Activated CD4-positive, alpha-beta T cell treated with anti-CD3 and anti-CD28 coated beads for 4 hours (primary cell): ENCODE measurements at places on chromosomes 5 and 9.

- no peak for DNase-seq
Measured at GRCh38 chr9:125183054-125183453, 6.5 kb downstream of the PPP6C start.

DNA sequence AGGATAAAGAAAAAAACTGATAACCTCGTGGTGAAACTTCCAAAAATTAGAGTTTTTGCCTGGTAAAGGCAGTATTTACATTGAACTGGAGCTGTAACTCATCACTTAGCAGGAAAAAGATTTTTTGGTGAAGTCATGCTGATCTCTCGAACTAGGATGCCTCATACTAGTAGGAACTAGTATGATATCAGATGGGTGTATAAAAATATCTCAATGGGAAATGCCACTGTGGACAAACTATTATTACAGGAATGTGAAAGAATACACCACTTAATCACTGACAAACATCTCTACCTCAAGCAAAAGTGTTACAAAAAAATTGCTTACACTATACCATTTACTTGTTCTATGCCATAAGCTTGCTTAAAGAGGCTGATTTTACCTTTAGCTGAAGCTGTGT is 28.4 kb downstream of the RFX3 start:
- DNase-seq, result no peak

DNA sequence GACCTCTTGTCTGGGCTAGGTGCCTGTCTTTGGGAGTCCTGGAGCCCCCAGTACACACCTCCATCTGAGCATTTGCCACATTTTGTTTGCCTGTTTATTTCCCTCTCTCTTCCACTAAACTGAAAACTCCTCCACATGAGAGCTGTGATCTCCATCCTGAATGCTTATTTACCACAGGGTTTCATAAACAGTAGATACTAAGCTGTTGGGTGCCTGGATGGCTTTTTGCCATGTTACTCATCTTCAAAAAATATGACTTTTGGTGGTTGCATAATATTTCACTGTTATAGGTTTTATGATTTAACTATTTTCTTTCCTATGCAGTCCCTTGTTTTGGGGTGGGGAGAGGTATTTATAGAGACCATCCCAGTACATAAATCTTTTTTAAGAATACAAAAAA is 99.6 kb downstream of the APBA1 start:
- no peak for DNase-seq

GRCh38 chr5:124810396-124811006 is 64.1 kb upstream of the ZNF608 start:
- DNase-seq, result no peak

DNA sequence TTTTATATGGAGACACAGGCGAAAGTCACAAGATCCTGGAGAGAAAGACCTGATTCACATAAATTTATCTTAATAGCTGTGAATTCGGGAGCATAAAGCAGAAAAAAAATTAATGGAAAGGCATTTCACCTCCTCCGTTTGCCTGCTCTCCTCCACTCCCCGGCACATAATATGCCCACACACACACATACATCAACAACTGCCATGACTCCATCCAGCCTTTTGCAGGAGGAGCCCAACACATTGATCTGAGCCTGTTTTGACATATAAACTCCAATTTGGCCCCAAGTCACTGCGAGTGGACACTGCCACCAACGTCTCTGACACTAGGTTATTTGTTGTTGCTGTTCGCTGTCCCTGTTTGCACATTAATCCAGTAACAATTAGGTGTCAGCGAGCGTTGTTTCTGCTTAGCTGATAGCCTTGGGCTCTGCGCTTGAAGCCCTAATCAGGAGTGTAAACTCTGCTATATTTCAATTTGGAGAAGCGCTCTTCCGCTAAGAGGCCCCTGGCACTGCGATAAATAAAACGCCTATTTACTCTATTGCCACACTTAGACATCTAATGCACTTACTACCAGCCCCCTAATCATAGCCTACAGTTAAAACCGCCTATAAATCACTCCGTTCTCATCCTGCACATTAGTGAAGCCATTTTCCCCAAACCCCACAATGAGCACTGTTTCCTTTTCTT is 195.8 kb upstream of the TBCA start:
- no peak for DNase-seq
